BE2C (cell line): ENCODE measurements at places on chromosomes 11 and 22.

DNA sequence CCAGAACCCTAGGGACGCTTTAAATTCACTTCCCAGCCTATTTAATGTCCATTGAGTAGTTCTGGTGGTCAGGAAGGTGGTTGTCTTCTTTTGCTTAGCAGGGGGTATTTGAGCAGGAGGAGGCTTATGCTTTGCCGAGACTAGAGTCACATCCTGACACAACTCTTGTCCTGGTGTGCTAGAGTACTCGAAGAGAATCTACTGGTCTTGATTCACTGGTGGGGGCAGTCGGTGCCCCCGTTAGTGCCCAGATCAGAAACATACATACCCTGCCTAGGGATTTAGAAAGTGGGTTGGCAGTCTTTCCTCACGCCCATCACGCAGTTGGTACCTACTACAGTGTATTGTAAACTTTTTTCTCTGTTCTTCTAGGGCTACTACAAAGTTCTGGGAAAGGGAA, 2.7 kb downstream of the RPL27A start:
- no peak for DNase-seq

DNA sequence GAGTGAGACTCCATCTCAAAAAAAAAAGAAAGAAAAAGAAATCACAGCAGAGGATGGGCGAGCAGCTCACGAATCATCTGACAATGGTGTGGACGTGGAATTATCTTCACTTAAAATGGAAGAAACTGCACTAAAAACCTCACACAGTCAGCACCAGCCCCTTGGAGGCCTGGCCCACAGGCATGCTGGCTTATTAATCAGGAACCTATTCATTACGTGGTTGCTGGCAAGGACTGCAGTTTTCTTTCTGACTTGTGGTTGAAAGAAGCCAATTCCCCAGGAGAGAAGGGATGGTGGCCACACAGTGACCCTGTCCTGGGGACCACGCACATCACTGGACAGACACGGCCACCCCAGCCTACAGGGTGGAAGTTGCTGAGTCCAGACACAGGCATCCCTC, 401.1 kb downstream of the CTTN start:
- no peak for DNase-seq

DNA sequence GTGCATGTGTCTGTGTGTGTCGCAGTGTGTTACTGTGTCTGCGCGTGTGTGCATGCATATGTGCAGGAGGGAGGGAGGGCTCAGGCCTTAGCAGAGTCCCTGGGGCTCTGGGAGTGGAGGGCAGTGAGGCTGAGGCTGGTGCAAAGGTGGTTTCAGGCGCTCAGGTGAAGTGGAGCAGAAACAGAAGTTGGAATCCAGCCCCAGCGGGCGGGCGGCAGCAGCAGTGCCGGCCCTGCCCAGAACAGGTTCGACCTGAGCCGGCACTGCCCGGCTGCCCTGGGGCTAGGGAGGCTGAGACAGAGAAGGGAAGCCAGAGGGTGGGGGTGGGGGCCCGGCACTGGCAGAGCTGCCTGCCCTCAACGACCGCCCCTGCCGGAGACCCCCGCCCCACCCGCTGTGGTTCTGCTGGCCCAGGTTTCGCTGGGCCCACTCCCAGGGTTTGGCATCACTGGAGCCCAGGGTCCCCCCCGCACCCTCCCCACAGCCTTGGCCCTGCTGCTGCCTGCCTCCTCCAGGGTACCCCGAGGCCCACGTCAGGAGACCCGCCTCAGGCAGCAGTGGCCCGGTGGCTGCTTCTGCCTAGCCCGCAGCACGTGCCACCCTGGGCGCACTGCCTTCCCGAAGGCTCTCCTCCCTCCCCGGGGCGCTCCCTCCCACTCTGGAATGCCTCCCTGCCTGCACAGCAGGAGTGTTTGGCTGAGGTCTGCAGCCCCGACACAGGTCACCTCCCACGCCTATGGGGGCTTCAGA, 13.3 kb downstream of the ASCL2 start:
- DNase-seq, result no peak

GRCh38 chr11:75945947-75946346, 130.9 kb downstream of the UVRAG start:
- DNase-seq, result no peak

DNA sequence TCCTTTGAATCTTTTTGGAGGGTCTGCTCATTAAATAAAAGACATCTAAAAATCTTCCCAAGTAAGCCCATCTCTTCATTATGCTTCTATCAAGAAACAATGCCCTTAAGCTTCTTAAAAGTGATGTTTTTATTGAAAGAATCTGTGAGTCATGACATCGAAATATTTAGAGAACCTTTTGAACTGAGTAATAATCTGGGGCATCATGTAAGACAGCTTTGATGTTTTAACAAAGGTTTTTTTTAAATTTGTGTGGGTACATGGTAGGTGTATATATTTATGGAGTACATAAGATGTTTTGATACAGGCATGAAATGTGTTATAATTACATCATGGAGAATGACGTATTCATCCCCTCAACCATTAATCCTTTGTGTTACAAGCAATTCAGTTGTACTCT, 46.8 kb downstream of the PLAAT5 start:
- no peak for DNase-seq

DNA sequence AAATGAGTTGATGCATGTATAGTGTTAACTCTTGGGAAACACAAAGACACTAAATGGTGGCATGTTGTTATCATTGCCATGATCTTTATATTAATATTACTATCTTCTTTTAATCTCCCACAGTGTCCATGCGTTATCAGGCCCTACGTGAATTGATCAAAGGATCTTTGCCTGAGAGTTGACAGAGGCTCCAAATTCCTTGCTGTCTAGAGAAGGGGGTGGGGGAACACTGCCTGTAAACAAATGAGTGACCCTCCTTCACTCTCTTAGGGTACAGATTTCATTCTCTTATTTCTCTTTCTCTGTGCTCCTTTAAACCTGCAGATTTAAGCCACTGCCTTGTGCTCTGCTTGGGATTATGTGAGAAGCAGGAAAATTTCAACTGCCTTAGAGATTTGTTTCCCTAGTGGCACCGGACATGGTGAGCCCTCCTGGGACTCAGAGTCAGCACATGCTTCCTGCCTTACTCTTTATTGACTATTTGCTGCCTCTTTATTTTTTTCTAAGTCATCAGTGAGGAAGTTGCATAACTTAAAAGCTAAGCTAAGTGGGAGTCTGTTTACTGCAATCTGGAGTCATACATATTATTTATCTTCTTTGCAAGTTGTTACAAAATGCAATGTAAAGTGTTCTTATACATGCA, 122.9 kb downstream of the MAML2 start:
- DNase-seq, result no peak

DNA sequence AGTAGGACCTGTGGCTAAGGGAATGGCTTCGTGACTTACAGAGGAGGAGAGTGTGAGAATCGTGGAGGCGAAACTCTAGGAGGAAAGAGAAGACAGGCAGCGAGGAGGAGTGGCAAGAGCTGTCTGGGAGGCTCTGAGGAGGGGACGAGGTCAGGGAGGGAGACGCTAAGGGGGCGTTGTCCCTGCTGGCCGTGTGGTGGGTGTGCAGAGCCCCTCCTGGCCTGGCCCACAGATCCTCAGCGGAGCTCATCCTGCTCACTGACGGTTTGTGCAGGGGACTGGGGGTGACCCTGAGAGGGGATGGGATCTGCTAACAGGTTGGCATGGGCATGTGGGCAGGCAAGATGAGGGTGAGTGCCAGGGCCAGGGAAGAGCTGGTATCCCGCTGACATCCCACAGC, 56.5 kb upstream of the PRR5 start:
- DNase-seq, result no peak

DNA sequence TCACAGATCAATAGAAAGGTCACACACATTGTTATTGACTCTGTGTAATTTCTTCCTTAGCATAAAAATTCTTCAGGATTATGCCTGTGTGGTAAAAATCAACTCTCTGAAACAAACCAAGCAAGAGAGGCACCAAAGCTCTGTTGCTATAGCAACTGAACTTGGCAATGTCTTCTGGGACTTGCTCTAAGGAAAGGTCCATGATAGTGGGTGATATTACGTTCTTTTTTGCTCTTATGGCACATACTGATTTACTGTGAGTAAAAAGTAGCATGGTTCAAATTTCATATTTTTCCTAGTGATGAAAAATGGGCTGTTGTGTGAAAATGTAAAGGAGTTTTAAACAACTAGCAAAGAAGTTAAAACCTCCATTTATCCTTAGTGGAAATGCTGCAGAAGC, 66.4 kb downstream of the SVIP start:
- DNase-seq, result no peak

DNA sequence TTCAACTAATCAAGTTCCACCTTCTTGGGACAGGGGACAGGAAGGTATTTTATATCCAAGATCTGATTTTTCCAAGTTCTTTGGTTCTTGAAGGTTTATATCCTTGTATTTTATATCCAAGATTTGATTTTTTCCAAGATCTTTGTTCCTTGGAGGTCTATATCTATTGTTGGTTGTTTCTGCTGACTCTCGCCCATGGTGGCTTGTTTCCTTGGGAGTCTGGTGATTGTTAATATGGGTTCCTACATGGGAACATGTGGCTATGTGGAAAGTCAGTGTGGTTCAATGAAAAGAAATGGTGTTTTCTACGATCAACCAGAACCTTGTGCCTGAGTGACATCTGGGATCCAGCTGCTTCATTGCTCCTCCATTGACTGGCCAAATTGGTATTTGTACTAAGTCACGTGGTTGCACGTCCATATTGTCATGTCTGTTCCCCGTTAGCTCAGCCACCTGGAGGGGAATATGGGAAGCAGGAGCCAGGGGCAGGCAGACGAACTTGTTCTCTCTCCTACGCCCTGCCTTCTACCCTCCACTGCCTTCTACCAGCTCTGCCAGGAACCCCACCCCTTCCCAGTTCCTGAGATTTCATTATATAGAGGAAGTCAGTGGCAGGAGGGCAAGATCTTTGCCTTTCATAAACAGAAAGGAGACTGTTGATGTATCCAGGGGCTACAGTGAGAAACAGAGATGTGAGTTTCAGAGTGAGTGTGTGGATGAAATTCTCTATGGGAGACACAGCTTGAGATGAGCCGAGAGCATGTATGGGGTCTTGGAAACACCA, 11.1 kb upstream of the CSF2RB start:
- DNase-seq, result no peak

GRCh38 chr22:41001722-41002122, 50.5 kb downstream of the RBX1 start:
- no peak for DNase-seq

- no peak for DNase-seq
These were observed 37.9 kb downstream of the AMOTL1 start for GRCh38 chr11:94806014-94806413.

- peak; percentile 16 for DNase-seq
These were observed 4.8 kb downstream of the PIM3 start for GRCh38 chr22:49965091-49966040.

DNA sequence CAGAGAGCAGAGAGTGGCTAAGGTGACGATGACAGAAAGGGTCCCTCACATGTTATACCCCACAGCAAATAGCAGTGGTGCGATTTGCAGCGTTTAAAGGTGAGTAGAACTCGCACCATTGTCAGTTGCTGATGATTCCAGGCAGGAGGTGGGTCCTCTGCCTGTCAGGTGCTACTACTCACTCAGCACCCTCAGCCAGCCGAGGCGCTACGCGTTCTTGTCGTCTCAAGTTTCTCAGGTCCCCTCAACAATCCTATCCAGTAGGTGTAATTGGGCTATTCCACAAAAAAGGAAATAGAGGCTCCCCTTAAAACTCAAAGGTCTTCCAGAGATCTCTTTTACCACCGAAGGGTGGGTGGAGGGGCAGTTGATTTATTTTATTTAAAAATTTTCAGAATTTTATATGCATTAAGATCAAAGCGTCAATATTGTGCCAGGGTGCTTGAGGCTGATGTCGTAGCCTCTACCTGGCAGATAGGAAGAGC, 18.3 kb downstream of the ELF5 start:
- DNase-seq, result no peak

DNA sequence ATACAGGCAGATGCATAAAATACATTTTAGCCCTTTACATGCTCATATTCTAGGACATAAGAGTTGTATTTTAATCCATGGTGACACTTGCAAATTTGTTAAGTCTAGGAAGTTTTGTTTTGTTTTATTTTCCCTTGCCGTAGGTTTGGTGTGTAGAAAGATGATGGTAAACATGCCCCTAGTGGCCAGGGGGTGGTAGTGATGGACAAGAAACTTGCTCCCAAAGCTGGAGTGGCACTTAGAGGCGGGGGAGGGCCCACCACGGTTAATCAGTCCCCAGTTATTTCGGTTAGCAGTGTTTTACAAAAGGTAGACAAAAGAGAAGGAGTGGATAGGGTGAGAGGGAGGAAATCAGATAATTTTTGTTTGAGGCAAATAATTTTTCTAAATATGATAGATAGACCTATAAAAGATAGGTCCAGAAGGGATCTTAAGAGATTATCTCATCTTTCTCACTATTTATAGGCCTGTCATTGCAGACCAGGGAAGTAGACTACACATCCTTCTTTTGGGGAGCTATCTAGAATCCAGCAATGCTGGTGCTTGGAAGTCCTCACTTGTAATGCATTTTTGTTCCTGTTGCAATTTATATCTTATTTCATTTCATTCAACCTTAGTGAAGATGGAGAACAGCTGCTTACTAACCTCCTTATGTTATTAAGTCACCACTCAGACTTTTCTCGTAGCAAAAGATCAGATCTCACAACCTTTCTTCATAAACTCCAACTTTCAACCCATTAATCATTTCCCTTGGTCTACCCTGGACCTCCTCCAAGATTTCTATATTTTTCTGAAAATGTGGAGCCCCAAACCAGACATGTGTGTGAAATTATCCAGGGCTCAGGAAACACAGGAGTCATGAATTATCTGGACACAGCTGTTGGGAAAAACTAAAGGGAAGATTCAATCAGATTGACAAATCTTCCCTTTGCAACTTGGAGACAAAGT, 5.9 kb upstream of the BDNF start:
- no peak for DNase-seq

GRCh38 chr22:36391638-36392037, 3.9 kb upstream of the MYH9 start:
- no peak for DNase-seq
